ENCODE measurements at places on chromosomes 4 and X.

DNA sequence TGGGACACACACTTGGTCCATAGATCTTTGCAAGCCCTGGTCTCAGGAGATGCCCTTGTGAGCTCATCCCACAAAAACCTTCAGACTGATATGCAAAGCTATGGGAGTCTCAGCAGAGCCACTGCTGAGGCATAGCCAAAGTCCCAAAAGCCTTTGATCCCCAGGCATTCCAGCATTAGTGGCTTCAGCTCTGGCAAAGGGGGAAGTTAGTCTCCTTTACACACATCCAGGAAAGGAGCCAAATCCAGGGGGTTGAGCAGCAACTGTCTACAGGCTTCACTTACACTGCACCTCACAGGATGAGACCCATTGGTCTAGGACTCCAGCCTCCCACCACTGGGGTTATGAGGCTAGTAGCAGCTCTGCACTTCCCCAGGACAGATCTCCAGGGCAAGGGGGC is 14.0 kb downstream of the PF4 start:
- DNase-seq = no peak

GRCh38 chr4:182155806-182156205 is 87.4 kb upstream of the TENM3 start:
- no peak for DNase-seq

GRCh38 chr4:186032259-186032658 is 36.7 kb upstream of the TLR3 start:
- no peak for DNase-seq

- DNase-seq = peak; percentile 36
Observed at GRCh38 chr4:84167093-84167492, 332.0 kb downstream of the NKX6-1 start.

DNA sequence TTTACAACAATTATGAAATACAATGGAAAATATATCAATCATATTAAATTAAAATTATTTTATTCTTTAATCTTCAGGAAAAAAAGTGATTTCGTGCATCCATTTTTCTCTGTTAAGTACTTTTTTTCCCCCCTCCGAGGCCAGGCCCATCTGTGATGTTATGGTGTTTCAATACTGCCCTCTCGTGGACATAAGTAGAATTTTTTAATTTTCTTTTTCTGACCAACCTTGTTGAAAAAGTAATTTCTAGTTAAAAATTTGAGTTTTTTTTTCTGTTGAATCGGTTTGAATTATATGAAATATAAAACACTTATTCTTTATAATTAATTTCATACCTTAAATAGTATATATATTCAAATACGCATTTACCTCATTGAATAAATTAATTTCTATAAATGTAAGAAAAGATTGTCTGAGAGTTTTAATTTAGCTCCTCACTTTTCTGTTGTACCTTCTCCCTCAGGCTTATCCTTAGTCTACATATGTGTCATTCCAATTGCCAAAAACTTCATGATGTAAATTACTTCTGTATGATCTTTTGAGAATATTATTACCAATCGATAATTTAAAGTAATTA is 175.8 kb upstream of the TECRL start:
- peak; percentile 16 for DNase-seq

- no peak for DNase-seq
Observed at GRCh38 chr4:52164116-52164515, 113.0 kb downstream of the SPATA18 start.

DNA sequence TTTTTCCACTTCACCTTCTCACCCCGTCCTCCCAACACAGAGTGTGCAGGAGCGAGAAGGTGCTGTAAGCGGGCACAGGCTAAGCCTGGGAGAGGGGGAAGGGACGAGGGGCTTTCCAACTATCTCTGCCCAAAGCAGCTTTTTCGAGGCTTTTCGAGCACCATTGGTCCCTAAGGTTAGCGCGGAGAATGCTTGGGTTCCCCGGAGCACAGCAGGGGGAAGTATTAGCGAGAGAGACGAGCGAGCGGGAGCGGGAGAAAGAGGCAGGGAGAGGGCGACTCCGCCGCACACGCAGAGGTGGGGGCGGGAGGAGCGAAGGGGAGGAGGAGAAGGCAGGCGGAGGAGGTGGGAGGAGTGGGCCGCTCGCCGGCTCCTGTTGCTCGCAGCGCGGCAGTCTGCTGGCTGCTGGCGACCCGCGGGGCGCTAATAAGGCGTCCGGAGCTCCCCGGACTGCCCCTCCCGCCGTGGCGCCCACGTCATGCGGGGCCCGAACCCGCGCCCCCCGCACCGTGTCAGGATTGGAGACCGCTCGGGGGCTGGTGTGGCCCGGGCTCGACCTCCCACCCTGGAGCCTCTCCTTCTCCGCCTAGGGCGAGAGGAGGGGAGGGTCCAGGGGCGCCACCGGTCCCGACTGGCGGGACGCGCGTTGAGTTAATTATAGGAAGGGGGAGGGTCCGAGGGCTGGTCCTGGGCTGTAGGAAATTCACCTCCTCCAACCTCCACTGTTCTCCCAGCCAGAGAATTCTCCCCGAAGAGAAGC is at the start of gene ADAMTS3:
ADAMTS3 (minus strand) TSS at position 263 of the 760 bp plus-strand sequence. CDS start 459 bp downstream, outside the sequence.
- peak; percentile 35 for DNase-seq

DNA sequence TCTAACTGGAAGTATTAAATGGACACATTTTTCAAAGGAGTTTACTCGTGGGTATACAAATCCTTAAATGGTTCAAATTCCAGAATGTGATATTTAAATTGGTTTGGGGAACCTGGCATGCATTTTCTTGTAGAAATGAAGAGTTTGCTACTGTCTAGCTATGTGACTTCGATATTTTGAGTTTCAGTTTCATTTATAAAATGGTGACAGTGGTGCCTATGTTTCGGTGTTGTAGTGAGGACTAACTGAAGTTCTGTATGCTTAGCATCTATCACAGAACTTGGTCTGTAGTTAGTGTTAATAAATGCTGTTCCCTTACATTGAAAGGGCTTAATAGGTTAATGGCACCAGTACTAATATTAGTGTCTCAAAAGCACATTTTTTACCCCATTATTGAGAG is 29.4 kb downstream of the TRPC5 start:
- no peak for DNase-seq

DNA sequence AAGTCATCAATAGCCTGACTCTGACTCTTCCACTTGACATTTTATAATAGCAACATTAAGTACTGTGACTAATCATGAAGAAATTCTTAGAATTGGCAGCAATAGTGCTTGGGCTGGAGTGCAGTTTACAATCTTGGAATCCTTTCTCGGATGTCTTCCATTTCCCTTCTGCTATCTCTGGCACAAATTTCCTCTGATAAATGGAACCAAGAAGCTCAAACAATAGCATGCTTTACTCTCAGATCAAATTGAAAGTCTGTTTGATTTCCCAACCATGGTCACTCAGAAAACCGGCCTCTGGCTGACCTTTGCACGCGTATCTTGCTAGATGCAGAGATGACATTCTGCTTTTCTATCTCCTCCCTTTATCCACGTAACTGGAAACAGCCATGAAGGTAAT is 99.0 kb upstream of the SPANXC start:
- DNase-seq = no peak

- DNase-seq = no peak
Observed at GRCh38 chr4:37317104-37317643, 72.6 kb downstream of the NWD2 start.
